Posterior cingulate gyrus (tissue), 11 donors: ENCODE measurements at places on chromosomes 7 and 10.

GRCh38 chr10:111972109-111972508, 211.5 kb downstream of the GPAM start:
- no peak for DNase-seq

DNA sequence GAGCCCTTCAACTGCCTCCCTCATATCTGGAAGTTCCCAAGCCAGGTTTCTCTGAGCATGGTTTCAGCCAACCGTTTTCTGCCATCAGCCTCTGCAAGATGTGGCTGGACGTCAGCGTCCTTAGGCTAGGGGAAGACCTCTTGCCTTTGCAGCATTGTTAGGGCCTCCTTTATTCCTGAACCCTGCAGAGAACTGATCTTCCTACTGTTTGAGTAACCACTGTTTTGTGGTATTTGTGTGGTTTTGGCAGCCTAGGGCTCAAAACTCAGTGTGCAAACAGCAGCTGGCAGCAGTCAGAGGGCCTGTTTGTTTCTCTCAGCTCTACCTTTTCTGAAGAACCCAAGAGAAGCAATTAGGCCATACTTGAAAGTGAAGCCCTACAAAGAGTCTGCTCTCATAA, 83.4 kb upstream of the SEMA3E start:
- DNase-seq, result no peak

- no peak for DNase-seq
Observed at GRCh38 chr10:84398696-84399095, 70.3 kb downstream of the CCSER2 start.

GRCh38 chr7:1530946-1531262, 402 bp downstream of the MAFK start:
- DNase-seq, result no peak

- DNase-seq, result no peak
Observed at GRCh38 chr10:14889318-14889717, 10.7 kb downstream of the SUV39H2 start.

DNA sequence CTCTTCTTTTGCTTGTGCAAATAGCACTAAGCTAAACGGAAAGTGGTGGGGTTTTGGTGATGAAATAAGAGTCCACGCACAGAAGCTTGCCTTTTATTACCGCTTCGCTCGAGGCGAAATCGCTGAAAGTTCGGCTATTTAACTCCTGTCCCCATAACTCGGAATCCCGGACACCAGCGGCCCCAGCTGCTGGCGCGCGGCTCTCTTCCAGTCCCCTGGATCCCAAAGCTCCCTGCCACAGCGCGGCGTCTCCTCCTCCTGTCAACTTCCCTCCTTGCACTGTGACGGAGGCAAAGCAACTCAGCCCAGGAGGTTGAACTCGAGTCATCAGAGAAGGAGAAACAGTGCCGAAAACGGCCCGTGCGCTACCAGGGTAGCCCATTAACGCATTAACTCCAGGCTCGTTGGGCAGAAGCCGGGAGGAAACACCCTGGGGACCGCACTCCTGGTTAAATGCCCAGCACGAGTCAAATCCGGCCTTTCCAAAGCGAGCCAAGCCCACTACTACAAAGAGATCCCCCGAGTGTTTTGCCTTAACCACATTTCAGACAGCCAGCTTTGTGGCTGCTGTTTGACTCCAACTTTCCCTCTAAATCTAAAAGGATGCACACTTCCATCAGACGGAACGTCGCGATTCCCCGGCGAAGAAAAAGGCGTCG, 1.3 kb downstream of the SEMA3D start:
- peak; percentile 88 for DNase-seq

DNA sequence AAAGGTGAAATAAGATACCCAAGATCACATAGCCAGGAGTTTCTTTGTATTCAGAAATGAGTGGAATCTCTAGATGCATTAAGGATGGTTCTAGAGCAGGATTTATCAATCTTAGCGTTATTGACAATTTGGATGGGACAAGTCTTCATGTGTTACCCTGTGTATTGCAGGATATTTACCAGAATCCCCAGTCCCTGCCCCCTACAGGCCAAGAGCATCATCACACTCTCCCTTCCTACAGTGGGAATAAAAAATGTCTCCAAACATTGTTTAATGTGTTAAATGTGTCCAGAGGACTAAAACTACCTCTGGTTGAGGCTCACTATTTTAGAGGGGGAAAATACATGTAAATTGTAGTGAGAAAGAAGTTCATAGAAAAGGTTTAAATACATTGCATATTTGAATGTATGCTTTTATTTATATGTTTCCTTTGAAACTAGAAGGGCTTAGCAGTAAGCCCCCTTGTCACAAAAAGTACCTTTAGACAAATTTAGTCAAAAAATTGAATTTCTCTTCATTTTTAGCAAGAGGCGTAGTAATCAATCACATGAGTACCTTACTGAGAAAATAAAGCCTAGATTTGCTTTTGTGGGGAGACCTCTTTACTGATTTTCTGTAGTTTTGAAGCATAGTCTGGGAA, 141.2 kb downstream of the MLLT10 start:
- DNase-seq, result no peak

DNA sequence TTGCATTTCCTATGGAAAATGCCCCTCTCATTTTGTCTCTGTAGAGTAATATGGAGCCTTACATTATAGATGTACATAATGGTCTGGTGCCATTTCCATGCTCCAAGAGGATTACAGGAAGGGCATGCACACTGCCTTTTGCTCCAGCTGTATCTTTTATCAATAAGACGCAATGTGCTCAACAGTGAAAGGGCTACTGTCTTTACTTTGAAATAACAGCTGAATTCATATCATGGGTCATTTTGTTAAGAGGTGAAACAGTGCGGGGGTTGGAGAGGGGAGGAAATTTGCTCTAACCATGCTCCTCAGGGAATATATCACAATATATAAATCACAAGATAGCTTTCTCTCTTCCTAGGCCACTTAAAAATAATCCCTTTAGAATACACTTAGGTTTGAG, 77.7 kb downstream of the ICA1 start:
- no peak for DNase-seq

- DNase-seq, result no peak
Observed at GRCh38 chr10:98314532-98315284, 46.7 kb upstream of the LOXL4 start.

- no peak for DNase-seq
Observed at GRCh38 chr7:64871761-64872160, 31.3 kb upstream of the ZNF273 start.

DNA sequence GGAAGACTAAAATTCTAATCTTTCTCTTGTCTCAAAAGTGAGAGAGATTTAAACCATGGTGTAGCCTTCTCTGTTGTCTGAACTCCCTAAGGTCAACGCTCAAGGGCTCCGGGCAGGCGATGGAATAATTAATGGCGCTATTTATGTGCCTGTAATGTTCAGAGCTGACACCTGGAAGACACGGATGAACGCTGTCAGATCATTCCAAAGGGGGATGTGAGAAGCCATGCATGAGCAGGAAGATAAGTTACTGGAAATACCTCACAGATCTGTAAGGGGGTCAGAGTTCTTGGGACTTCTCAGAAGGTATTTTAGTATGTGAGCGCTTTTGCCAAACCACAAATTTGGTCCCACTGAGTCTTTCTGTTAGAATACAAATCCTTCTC, 73.3 kb upstream of the MTPN start:
- DNase-seq, result no peak

DNA sequence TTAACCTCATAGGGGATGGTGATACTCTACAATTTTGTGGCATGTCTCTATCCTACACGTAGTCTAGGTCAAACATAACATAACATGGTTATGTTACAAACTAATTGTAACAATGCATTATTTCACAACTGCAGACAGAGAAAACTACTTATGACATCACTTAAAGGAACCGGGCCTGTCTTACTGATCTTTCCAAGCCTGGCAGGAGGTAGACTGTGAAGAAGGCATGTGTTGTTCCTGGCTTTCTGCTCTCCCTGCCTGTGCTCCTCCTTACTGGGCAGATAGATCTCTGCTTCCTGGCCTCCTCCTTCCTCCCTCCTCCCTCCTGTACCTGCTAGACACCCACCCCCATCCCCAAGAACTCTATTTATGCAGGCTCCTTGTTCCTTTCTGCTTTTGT, 5.4 kb downstream of the CACNB2 start:
- no peak for DNase-seq

GRCh38 chr10:34906067-34906965, 91.2 kb upstream of the PARD3 start:
- no peak for DNase-seq
